ENCODE measurements at places on chromosomes 3 and 15.

- DNase-seq, result no peak
Measured at GRCh38 chr15:93974804-93975481, 256.4 kb upstream of the MCTP2 start.

GRCh38 chr3:184368586-184369183 is 7.2 kb downstream of the POLR2H start:
- DNase-seq, result no peak

DNA sequence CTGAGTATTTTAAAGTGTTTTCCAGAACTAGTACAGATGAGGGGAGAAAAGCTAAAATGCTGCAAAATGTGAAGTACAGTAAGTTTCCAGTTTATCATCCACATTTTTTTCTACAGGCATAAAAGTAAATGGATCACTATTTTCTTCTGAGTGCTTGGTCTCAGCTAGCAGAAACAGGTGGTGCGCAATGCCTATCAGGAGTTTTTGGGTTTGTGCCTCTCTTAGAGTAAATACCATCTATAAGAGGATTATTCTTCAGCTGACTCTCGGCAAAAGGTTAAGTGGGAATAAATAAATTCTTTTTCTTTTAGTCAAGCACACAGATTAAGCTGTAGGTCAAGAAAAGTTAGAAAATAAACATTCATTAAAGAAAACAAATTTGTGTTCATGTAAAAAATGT is 1027.7 kb downstream of the PLOD2 start:
- DNase-seq, result no peak

GRCh38 chr3:114405202-114405990 is 111.6 kb downstream of the TIGIT start:
- DNase-seq, result no peak

GRCh38 chr3:155528579-155528978 is 216.3 kb downstream of the PLCH1 start:
- no peak for DNase-seq

DNA sequence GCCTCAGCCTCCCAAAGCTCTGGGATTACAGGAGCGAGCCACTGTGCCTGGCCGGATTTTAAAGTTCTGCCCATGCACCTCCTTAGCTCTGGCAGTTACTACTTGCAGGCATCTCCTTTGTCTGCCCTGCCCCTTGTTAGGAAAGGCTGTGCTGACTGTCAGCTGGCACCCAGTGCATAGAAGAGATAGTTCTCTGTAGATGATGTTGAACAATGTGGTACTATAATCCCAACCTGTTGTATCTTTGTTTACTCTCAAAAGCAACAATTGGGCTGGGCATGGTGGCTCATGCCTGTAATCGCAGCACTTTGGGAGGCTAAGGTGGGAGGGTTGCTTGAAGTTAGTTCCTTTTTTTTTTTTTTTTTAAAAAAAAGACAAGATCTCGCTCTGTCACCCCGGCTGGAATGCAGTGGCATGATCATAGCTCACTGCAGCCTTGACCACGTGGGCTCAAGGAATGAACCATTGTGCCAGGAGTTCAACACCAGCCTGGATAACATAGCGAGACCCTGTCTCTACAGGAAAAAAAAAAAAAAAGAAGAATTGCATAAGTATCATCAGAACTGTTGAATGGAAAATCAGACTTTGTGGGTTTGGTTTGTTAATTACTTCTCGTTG is 30.6 kb downstream of the FLNB start:
- no peak for DNase-seq

GRCh38 chr3:39651993-39652739 is 157.2 kb upstream of the MYRIP start:
- DNase-seq, result no peak

DNA sequence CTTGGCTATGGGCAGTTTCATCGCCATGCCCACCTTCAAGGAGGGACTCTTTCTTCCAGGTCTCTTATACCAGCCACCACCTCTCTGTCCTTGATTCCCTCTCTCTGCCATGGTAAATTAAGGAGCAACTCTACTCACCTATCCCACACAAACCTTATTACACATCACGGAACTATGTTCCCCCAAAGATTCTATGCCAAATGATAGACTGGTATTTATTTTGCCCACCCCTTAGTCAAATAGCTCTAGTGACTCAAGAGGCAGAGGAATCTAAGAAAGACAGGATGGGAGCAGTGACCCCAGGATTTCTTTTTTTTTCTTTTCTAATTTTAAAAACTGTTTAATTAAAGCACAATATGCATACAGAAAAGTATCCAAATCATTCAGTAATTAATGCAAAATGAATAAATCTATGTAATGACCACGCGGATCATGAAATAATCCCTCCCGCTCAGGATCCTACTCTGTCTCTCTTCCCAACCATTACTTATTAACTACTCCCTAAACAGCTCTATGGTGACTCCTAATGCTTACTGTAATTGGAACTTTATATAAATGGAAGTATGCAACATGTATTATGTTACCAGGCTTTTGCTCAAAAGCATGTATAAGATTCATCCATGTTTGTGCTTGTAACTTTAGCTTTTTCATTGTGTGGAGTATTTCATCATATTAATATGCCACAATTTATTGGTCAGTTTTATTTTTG is 410.8 kb upstream of the RASGRP1 start:
- DNase-seq, result no peak

- no peak for DNase-seq
Measured at GRCh38 chr3:109284071-109284470, 32.2 kb downstream of the DPPA2 start.

DNA sequence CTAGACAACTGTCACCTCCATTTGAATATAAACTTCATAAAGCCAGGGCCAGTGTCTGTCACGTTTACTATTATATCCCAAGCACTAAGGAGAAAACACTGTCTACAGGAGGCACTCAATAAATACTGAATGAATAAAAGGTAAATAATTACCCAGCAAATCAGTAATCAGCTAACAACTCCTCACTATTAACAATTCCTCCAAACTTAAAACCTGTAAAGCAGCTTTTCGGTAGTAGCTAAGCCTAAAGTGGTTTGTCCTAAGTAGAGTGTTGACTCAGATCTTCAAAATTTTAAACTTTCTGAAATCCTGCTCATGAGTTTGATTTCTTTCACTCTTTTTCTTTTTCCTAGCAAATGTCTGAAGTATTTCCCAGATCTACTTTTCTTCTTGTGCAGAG is 39.9 kb downstream of the C3orf80 start:
- no peak for DNase-seq

Measured in stimulated activated CD4-positive, alpha-beta T cell treated with anti-CD3 and anti-CD28 coated beads, Interleukin-2, amount 100 ng/mL, for 48 hours (primary cell).